ENCODE measurements at places on chromosomes 5 and 9.

GRCh38 chr9:32487981-32488380 lies 38.0 kb downstream of the RIGI start:
- no peak for DNase-seq

- no peak for DNase-seq
Observed at GRCh38 chr5:159605585-159605984, 275.3 kb upstream of the IL12B start.

GRCh38 chr5:180160789-180161188 lies 48.2 kb downstream of the RASGEF1C start:
- no peak for DNase-seq

DNA sequence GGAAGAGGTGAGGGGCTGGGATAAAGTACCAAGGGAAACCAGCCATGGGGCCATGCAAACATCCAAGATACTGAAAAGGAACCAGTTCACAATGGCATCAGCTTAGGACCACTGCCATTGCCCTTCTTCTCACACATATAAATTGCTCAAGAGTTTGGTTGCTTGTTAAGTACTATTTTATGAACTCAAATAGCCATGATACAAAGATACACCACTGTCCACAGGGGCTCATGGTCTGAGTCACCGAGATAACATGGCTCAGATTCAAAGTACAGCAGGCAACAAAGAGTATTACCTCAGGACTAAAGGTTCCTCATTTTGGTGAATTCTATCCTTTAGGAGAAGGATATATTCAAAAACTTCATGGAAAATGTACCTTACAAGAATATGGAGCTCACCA lies 55.6 kb downstream of the FANCC start:
- no peak for DNase-seq

- no peak for DNase-seq
Observed at GRCh38 chr5:97538912-97539311, 355.9 kb upstream of the RIOK2 start.

- no peak for DNase-seq
Observed at GRCh38 chr5:6784481-6784880, 71.2 kb downstream of the TENT4A start.

DNA sequence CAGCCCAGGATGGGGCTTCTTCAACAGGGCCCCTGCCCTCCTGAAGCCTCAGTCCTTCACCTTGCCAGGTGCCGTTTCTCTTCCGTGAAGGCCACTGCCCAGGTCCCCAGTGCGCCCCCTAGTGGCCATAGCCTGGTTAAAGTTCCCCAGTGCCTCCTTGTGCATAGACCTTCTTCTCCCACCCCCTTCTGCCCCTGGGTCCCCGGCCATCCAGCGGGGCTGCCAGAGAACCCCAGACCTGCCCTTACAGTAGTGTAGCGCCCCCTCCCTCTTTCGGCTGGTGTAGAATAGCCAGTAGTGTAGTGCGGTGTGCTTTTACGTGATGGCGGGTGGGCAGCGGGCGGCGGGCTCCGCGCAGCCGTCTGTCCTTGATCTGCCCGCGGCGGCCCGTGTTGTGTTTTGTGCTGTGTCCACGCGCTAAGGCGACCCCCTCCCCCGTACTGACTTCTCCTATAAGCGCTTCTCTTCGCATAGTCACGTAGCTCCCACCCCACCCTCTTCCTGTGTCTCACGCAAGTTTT lies 23.6 kb downstream of the PCDHGC5 start:
- peak; percentile 94 for DNase-seq

DNA sequence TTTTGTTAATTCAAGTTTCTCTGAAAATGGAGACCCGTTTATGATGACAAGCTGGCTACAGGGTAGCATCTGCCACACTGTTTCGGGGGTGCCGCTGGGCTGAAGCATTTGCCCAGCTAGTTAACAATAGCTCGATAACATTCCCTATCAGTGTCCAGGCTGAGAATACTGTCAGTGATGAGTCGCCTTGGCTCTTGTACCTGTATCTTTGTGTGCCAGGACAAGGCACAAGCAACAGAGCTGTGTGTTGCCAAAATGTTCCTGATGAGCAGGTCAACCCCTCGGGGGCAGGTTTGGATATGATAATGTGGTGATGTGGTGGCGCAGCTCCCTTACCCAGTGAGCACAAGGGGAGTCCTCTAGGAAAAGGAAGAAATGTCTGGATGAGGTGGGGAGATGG lies 7.0 kb downstream of the TGFBI start:
- DNase-seq, result no peak

GRCh38 chr5:108321341-108321740 lies 60.6 kb downstream of the FBXL17 start:
- DNase-seq, result no peak

DNA sequence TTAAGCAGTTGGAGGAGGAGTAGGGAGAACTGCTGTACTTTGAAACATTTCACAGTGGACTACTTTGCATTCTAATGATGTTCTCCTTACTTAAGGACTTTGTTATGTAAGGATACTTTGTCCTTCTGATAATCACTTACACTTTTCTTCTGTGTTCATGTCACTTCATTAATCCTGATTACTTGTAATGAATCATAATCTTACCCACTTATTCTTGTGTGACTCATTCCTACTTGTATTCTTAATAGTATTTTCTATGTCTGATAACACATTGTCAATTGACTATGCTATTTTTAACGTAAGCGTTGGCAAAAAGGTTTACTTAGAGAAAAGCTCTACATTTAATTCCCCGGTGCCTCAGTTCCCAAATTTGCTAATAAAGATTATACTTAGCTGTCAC lies 63.8 kb downstream of the GHR start:
- DNase-seq, result no peak

DNA sequence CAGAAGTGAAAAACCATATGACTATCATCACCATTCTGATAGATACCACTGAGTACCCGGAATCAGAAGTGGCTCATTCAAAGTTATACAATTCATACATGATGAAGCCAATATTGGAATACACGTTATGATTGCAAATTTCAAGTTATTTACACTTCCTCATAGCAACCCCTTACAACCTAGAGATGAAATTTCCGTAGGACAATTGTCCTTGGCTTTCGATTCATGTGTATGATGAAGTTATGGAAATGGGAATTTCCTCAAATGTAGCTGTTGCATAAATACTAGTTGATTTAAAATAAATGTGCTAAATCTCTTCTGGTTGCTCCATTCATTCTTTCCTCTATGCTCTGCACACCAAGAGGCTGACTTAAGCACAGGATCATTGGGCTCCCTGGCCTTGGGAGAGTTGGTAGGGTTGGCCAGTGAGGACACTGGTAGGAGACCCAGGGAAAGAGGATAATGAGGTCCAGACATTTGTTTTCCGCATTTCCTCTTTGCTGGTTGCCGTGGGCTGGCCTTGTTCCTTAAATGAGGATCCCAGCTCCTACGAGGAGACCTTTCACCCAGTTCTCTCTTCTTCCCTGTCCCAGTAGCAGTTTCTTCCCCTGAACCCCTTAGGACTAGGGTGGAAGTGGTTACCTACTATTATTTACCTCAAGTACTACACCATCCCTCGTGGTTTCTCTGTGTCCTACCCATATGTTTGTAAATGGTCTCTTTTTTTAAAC lies 90.3 kb downstream of the ZNF474 start:
- DNase-seq, result no peak

DNA sequence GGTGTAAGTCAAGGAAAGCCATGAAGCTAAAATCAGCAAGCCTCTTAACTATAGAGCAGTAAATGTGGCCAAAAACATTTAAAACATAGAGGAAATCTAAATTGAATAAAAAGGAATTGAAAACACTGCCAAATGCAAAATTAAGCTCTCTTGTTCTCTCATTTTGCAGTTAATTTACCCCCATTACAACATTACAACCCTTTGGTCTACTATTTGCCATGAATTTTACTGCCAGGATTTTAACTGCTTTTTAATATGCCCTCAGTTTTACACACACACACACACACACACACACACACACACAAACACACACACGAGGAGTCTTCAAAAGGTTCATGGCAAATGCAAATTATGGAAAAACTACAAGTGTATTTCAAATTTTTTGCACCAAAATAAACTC lies 91.4 kb upstream of the ACO1 start:
- no peak for DNase-seq

GRCh38 chr9:64066736-64067368 lies 1218.2 kb downstream of the FOXD4L5 start:
- no peak for DNase-seq

- no peak for DNase-seq
Observed at GRCh38 chr5:25744908-25745307, 1100.1 kb upstream of the CDH10 start.

DNA sequence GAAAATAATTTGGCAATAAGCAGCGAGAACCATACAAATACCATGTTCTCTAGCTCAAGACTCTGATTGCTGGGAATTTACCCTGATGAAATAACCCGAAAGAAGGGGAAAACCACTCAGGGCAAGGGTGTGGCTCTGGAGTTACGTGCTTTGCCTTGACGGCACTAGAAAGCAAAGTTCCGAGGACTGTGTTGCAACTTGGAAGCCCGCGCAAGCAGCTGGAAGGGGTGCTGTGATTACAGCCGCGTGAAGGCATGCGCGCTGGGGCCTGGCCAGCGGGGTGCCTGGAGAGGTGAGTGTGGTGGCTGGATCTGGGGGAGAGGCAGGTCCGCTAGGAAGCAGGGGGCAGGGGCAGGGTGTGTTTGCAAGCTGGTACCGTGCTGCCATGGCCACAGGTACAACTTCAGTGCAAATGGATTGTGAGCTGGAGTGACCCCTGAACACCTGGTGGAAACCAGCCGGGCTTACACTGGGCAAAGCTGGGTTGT lies 52.6 kb upstream of the CNOT6 start:
- DNase-seq, result no peak

GRCh38 chr9:118782790-118783463 lies 586.3 kb downstream of the BRINP1 start:
- no peak for DNase-seq

DNA sequence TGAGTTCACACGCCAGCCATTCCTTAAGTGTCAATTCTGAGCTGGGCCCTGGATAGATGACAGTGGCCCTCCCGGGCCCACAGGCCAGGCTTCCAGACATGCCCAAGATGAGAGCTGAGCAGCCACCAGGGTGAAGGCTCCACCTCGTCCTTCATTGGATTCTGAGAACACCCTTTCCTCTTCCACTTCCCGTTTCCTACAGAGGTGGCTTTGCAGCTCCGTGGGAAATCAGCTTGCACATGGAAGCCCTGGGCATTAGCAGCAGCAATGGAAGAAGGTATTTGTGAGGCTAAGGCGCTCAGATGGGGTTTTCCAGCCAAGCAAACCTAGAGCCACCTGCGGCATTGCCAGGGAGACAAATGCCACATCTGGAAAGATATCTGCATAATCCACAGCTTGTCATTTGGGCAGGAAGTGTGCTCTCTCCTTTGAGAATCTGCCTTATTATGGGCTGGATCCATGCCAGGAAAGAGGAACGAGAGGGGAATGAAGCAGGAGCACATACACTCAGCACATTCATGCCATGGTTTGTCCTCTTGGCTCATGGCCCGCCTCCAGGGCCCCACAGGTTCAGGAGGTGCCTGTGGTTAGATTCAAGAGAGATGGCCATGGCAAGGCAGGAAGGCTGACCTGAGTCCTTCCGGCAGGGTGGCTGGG lies 34.1 kb downstream of the CFAP77 start:
- no peak for DNase-seq

DNA sequence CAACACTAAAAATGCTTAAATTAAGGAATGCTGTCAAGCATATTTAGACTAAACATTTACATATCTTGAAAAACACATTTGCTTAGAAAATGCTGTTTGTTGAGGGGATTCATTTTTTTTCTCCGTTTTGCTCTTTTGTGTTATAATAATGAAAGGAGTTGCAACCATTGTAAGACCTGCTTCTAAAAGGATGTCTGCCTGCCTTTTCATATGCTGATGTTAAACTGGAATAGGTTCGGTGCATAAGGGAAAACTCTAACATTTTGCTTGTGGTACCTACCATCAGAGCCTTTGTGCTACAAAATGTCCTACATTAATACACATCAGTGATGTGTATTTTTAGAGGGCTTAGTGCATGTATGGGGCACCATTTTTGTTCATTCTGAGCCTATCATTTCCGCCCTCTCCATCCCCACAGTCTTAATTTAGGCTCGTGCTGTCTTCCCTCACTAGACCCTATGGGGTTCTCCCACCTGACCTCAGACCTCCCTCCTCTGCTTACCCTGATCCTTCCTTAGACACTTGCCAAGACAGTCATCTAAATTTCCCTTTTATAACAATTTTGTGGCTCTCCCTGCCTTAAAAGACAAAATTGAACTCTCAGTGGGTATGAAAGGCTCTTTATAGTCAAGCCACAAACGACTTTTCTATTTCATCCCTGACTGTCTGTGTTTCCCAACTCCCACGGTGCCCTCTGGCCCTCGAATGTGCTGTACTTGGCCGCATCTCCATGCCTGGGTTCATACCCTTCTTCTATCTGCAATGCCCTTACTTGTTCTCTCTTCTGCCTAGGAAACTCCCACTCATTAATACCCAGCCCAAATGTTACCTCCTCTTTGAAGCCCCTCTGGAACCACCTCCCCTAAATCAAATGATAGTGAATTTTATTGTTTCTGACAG lies 61.2 kb downstream of the CMYA5 start:
- no peak for DNase-seq

- no peak for DNase-seq
Observed at GRCh38 chr5:158398360-158399201, 539.6 kb upstream of the CLINT1 start.

- DNase-seq, result no peak
Observed at GRCh38 chr9:23431459-23431858, 394.6 kb downstream of the ELAVL2 start.

GRCh38 chr5:56011835-56012234 lies 17.1 kb upstream of the IL6ST start:
- peak; percentile 53 for DNase-seq

DNA sequence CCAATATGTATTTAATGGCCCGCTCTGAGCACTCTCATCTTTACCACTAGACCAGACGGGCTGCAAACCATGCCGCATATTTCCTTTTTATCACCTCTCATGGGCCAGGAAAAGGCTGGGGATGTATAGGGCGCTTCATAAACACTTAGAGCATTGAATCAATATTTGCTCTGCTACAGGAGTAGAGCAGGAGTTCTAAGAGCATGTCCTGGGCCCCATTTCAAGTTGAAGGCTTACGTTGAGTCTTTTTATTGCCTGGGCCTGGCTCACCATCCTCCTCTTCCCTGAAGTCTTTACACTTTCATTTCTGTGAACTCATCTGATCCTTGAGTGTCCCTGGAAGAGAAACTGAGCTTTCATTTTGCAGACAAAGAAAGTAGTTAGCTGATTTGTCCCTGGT lies 112.4 kb downstream of the FSTL4 start:
- no peak for DNase-seq

- DNase-seq, result no peak
Observed at GRCh38 chr5:27465140-27465539, 426.8 kb upstream of the CDH9 start.

DNA sequence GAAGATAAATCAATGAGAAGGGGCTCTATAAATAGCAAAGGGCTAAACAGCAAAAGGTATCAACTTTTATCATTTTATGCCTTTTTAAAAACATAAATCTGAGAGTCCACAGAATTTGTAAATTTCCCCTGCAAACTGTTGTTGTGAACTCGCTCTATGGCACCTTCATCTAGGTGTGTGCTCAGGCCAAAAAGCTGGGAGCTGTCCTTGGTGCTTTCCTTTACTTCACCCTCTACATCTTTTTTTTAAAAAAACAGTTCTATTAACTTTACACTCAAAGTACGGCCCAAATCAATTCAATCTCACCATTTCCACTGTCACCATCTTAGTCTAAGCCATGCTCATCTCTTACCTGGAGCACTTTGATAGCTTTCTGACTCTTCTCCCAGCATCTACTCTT lies 108.2 kb upstream of the GPR151 start:
- DNase-seq, result no peak
